ENCODE measurements at places on chromosomes 3 and 15.

DNA sequence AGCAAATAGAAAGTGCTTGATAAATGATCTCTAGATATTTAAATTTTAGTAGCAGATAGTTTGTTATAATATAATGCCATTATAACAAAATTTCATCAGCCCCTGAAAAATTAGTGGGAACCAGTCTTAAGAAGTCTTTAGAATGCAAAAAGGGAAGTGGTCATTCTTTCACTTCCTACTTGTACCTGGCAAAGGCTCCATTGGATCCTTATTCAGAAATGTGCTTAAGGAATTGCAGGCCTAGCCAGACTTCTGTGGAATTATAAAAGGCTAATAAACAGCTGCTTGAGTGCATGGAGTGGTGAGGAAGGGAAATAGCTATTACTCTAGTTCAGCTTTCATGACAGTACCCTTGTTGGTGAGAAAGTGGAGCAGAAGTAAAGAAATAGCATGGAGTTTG lies 24.2 kb downstream of the PPM1L start:
- no peak for DNase-seq

- DNase-seq = no peak
These were observed 4.5 kb downstream of the RAF1 start for GRCh38 chr3:12659316-12660015.

GRCh38 chr15:47820057-47820746 lies 102.9 kb downstream of the SEMA6D start:
- DNase-seq = no peak

DNA sequence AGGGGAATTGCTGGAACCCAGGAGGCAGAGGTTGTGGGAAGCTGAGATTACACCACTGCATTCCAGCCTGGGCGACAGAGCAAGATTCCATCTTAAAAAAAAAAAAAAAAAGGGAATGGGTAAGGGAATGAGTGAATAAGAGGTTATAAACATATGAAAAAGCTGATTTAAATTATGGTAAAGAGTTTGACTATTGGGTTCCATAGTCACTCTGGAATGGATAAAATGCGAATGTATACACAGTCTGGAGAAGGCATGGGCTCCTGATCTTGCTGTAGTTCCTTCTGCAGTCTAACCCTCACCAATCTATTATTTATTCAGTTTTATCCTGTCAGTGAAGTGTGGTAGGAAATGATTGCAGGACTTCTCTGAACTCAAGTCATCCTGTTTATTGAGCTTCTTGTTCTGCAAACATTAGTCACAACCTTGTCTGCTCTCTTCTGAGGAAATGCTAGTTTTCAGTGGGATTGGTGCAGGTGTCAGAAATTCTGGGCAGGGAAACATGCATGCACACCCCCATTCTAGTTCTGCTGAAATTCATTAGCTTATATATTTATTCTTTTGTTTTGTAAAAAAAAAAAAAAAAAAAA lies 190.9 kb upstream of the CFAP20DC start:
- DNase-seq = no peak

GRCh38 chr3:64892671-64893309 lies 205.0 kb upstream of the ADAMTS9 start:
- DNase-seq = no peak

GRCh38 chr3:11625376-11626083 lies 18.2 kb downstream of the VGLL4 start:
- DNase-seq = no peak

DNA sequence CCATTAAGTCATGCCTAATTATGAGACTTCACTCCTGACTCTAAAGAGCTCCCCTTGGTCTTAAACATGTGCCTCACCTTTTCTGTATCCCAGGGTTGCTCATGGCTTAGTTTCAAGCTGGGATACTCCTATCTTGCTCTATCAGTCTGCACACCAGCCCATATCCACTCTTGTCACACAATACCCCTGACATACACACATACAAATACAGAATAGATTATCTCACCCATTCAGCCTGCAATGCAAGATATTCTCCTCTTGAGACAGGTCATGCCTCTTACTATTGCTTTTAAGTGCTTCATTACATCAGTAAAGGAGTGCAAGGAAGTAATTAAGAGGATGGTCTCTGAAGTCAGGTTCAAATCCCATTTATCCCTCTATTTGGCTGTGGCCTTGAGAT lies 587.3 kb downstream of the IGSF11 start:
- DNase-seq = no peak

All from left colon (tissue), 2 donors.